ENCODE measurements at places on chromosomes 3 and 15. TPM values are rescaled to one million over a fixed set of nuclear protein-coding genes. Genes with fewer than 3 reads are reported as not detected.

- DNase-seq: no peak
- no peak overlapping the region for H3K27ac ChIP-seq
- no peak overlapping the region for H3K4me3 ChIP-seq
- no peaks in the 10 kb centered on the region for H3K36me3 ChIP-seq
- no peaks in the 10 kb centered on the region for H3K4me1 ChIP-seq
These were observed 278.1 kb upstream of the P2RY1 start for GRCh38 chr3:152556731-152557254.

- H3K27me3 ChIP-seq: peaks cover 2% of the 10 kb centered on the region
- no peaks in the 10 kb centered on the region for H3K36me3 ChIP-seq
- no peak for DNase-seq
- H3K4me3 ChIP-seq: no peak overlapping the region
These were observed 16.0 kb downstream of the FBLN2 start for GRCh38 chr3:13564751-13565560.

DNA sequence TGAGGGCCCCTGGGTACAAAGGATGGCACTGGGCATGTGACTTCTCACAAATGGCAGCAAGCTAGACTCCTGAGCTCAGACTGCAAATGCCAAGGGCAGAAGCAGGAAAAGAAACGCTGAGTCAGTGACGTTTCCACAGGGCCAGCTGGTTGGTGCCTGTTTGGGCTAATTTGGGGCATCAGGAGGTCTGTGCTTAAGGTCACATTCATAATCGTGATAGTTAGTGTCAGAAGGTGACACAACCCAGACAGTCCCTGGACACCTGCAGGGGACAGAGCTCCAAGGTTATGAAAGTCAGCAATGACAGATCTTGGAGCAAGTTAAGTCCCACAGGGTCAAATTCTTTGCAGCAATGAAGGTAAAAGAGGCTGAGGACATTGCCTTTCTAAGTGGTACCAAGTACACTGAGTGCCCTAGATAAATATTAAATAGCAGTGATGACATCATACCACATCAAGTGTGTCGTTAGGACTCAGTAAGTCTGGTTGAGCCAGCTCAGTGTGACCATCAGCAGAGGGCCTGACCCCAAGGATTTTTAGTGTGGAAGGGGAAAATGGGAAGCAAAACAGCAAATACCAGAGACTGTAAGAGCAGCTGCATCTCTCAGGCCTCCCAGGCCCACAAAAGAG, 556.9 kb upstream of the CFAP20DC start:
- H3K27ac ChIP-seq: no peak overlapping the region
- no peaks in the 10 kb centered on the region for H3K27me3 ChIP-seq
- no peaks in the 10 kb centered on the region for H3K4me1 ChIP-seq
- no peak overlapping the region for H3K4me3 ChIP-seq

DNA sequence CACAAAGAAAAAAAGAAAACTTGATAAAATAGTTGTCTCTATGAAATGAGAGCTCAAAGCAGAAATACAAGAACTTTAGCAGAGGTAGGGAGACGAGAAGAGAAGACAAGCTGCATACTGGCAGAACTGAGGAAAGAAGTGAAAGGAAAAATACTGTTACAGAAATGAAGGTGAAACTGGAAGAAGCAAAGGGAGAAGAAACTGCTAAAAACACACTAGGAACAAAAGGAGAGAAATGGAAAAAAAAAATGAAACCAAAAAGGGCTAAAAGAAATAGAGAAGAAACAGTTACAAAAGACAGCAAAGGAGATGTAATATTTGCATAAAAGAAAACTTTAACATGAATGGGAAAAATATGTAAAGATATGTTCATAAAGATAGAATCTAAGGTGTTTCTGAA, 27.3 kb upstream of the ANPEP start:
- no peaks in the 10 kb centered on the region for H3K4me1 ChIP-seq
- peaks cover 32% of the 10 kb centered on the region for H3K36me3 ChIP-seq
- DNase-seq: no peak
- no peak overlapping the region for H3K27ac ChIP-seq
- H3K27me3 ChIP-seq: no peaks in the 10 kb centered on the region

GRCh38 chr3:128847666-128848370, 31.6 kb upstream of the ACAD9 start:
- H3K4me3 ChIP-seq: no peak overlapping the region
- H3K27ac ChIP-seq: no peak overlapping the region
- peaks cover 21% of the 10 kb centered on the region for H3K4me1 ChIP-seq
- H3K27me3 ChIP-seq: no peaks in the 10 kb centered on the region

GRCh38 chr3:144760831-144761230, 789.2 kb downstream of the DIPK2A start:
- H3K27ac ChIP-seq: no peak overlapping the region
- H3K27me3 ChIP-seq: no peaks in the 10 kb centered on the region
- no peaks in the 10 kb centered on the region for H3K36me3 ChIP-seq
- no peaks in the 10 kb centered on the region for H3K4me1 ChIP-seq

DNA sequence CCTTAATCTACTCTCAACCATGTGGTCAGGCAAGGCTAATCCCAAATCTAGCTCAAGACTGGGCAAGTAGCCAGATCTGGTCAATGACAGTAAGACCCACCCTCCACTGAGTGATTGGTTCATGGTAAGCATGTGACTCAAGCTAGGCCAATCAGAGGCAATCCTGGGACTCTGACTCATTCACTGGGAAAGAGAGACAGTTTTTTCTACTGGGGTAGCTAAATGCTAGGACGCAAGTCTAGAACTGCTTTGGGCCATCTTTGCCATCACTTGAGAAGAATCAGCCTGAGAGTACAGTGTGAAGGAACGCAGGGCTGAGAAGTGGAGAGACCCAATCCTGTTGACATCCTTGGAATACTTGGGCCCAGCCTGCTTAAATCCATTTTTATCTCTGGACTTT, 9.4 kb upstream of the RAD18 start:
- H3K36me3 ChIP-seq: no peaks in the 10 kb centered on the region
- H3K27me3 ChIP-seq: peaks cover 4% of the 10 kb centered on the region
- peak; percentile 24 for DNase-seq
- no peak overlapping the region for H3K27ac ChIP-seq
- peaks cover 4% of the 10 kb centered on the region for H3K4me1 ChIP-seq

DNA sequence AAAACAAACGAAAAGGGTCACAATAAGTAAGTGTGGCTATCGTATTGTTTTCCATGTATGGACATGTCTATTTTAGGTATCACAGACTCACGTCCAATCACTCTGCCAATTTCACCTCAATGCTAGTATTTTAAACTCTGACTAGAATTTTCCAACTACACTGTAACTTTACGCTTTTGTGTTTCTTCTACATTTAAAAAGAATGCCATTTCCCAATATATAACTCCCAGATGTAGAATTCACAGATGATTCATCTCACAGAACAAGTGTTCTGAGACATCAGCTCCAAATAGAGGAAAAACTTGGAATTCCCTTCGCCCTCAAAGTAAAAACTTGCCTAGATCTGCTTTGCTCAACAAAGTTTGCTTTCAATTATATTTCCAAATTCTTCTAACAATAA, 14.2 kb downstream of the LRIG1 start:
- DNase-seq: no peak
- no peak overlapping the region for H3K4me3 ChIP-seq
- no peaks in the 10 kb centered on the region for H3K27me3 ChIP-seq
- H3K4me1 ChIP-seq: peaks cover 69% of the 10 kb centered on the region
- H3K27ac ChIP-seq: no peak overlapping the region

- no peak overlapping the region for H3K27ac ChIP-seq
- no peak overlapping the region for H3K4me3 ChIP-seq
- H3K4me1 ChIP-seq: no peaks in the 10 kb centered on the region
- H3K36me3 ChIP-seq: no peaks in the 10 kb centered on the region
These were observed 8.4 kb upstream of the SETMAR start for GRCh38 chr3:4294616-4295327.

DNA sequence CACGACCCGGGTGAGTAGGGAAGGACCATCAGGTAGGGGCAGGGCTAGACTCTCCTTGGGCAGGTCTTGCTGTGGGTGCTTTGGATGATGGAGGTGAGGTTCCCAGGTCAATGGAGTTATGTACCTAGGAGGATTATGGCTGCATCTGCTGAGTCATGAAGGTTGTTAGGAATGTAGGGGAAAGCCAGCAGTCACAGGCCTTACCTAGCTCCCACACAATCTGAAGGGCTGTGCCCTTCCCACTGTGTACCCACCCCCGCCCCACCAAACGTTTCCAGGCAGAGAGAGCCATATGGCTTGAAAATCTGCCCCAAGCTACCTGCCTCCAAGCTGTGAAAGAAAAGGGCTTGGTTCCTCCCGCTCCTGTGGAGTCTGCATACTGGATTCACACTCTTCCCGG, 573.4 kb upstream of the DPPA4 start:
- H3K27me3 ChIP-seq: no peaks in the 10 kb centered on the region
- no peak for DNase-seq
- no peak overlapping the region for H3K27ac ChIP-seq
- no peak overlapping the region for H3K4me3 ChIP-seq

DNA sequence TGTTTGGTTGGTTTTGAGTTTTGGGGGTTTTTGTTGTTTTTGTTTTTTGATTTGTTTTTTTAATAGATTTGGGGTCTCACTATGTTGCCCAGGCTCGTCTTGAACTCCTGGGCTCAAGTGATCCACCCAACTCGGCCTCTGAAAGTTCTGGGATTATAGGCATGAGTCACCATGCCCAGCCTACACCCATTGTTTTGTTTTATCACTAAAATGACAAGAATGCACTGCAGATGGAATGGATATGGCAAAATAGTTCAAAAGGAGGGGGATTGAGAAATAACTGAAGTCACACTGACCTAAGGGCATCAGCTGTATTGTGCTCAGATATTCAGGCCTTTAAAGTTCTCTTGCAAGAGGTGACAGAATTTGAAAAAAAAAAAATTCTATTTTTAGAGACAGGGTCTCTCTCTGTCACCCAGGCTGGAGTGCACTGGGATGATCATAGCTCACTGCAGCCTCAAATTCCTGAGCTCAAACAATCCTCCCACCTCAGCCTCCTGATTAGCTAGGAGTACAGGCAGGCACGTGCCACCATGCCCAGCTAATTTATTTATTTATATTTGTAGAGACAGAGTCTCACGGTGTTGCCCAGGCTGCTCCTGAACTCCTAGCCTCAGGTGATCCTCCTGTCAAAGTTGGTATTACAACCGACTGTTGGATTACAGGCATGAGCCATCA, 4.4 kb upstream of the RASA2 start:
- no peak overlapping the region for H3K4me3 ChIP-seq
- no peaks in the 10 kb centered on the region for H3K27me3 ChIP-seq
- no peaks in the 10 kb centered on the region for H3K36me3 ChIP-seq
- no peak for DNase-seq
- H3K27ac ChIP-seq: no peak overlapping the region

DNA sequence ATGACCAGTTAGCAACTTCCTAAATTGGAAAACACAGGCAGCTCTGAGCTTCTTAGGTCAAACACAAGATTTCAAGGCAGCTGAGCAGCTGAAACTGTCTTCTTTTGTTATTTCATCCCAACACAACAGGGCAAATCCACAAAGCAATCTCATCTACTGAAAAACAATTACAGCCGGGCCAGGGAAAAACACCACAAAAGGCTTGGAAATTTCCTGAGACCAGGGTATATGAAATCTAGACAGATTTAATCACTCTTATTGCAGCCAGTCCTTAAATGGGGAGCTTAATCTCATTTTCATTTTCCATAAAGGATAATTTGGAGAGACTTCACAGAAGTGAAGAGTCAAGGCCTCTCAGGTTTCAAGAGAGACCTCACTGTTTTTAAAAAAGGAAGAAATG, 181.8 kb downstream of the SSR3 start:
- H3K36me3 ChIP-seq: no peaks in the 10 kb centered on the region
- no peak overlapping the region for H3K27ac ChIP-seq
- peaks cover 2% of the 10 kb centered on the region for H3K27me3 ChIP-seq
- no peak for DNase-seq
- H3K4me1 ChIP-seq: no peaks in the 10 kb centered on the region

DNA sequence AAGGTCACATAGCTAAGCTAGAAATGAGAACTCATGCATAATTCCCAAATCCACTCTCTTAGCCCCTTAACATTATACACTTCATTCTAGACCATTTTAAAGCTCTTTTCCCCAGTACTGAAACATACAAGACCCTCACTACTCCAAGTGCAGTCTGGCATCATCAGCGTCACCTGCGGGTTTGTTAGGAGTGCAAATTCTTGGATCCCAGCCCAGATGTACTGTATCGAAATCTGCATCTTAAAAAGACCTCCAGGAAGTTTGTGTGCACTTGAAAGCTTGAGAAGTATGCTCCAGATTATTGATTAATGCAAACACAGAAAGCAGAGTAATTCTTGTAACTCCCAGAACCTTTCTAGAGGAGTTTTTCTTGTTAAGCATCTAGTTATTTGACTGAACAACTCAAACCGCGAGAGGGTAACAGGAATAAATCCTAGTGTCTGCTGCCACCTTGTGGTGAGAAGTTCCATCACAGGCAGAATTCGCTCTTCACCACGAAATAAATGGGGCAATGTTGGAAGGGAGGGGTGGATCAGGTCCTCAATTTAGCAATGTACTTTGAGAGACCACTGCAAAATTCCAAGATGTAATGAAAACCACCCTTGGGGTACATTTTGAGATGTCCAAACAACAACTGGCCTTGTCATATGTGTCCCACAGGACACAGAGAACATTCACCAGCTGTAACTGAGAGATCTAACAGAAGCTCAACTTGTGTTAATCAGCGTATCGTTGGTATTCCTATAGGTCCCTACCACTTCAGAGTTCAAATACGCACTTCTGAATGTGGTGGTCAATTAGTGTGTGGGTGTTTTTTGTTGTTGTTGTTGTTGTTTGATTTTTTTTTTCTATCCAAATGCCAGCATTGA, 583 bp upstream of the C3orf49 start:
- H3K4me1 ChIP-seq: no peaks in the 10 kb centered on the region
- peak; percentile 49 for DNase-seq
- H3K4me3 ChIP-seq: no peak overlapping the region
- no peak overlapping the region for H3K27ac ChIP-seq

DNA sequence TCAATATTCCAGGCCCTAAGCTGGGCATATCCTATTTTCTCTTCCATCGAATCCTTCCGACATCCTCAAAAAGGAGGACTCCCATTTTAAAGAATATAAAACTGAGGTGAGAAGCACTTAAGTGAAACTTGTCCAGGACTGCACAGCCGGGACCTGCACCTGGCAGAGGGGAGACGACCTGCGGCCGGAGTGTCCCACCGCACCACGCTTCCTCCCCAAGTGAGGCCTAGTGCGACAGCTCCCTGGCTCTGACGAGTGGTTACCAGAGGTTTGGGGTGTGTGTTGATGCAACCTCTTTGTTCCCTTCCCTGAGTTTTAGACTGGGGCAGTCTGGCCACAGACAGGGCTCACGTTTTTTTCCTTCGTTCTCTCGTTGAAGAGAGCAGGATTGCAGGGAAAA, 24.9 kb upstream of the ATP2B2 start:
- H3K4me3 ChIP-seq: no peak overlapping the region
- H3K4me1 ChIP-seq: no peaks in the 10 kb centered on the region
- no peaks in the 10 kb centered on the region for H3K36me3 ChIP-seq
- no peak overlapping the region for H3K27ac ChIP-seq

DNA sequence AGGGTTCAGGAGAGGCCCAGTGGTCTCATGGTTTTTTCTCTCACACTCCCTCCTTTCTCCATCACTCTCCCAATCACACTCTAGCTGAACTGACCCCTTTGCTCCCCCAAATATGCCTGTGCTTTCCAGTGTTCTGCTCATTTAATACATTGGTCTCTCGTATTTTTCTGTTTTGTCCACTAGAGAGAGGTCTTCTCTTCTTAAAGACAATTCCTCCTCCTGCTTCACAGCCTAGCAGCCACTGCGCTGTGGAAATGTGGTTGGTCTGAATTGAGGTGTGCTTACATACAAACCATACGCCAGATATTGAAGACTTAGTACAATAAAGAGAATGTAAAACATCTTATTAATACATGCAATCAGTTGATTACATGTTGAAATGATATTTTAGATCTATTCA, 60.6 kb upstream of the XCR1 start:
- H3K4me3 ChIP-seq: no peak overlapping the region
- no peak overlapping the region for H3K27ac ChIP-seq

SERINC4 gene
- not detected for total RNA-seq

APOD gene
- not detected for total RNA-seq

GPR87 gene
- not detected for total RNA-seq

SPATA12 gene
- not detected for total RNA-seq

LRRC49 gene
- 0.39 TPM for total RNA-seq

SLC15A2 gene
- 0.75 TPM for total RNA-seq
